Stimulated activated CD8-positive, alpha-beta memory T cell treated with anti-CD3 and anti-CD28 coated beads, Interleukin-2, amount 100 ng/mL, for 1 hour (primary cell): ENCODE measurements at places on chromosomes 2 and 18.
A peak's percentile ranks its signal among the peaks of the same experiment; 100 is the strongest.

- DNase-seq: no peak
Measured at GRCh38 chr2:66171530-66171929, 263.4 kb upstream of the MEIS1 start.

GRCh38 chr2:133844214-133844892 is 276.1 kb upstream of the NCKAP5 start:
- peak; percentile 5 for DNase-seq

- no peak for DNase-seq
Measured at GRCh38 chr2:241904011-241904718, 34.6 kb downstream of the RTP5 start.

- DNase-seq: no peak
Measured at GRCh38 chr2:76613330-76613729, 902.6 kb upstream of the GCFC2 start.

- no peak for DNase-seq
Measured at GRCh38 chr2:86037795-86038192, 67.9 kb downstream of the POLR1A start.

DNA sequence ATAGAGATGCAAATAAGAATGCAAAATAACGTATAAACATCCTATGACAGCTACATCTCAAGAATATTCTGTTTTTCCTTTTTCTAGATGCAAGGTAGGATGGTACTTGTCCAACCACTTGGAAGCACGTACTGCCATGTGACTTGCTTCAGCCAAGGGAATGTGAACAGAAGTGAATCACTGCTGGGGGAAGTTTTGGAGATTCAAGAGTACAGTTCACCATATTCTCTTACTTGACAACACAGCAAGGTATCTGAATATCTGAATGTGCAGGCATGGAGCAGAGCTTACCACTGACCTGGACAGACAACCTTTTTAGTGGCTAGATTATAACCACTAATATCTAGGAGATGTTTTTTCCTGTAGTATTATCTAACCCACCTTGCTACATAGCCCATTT is 53.0 kb downstream of the TRIP12 start:
- DNase-seq: no peak

GRCh38 chr2:32189011-32189410 is 23.3 kb downstream of the SLC30A6 start:
- DNase-seq: no peak

DNA sequence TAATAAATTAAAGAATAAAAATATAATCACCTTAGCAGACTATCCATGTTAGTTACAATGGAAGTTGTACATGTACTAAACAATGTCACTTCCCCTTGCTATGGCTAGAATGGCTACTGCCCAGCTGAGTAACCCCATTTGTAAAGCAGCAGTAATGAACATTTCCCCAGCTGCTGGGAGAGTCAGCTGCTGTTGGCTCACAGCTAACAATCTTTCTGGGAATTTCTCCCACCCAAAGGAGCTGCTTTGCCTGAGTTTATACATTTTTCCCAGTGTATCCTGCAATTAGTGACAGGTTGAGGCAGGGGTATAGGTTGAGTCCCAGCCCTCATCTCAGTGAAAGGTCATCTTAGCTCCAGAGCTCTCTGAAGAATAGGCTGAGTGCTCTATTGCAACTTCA is 665.6 kb upstream of the KLHL29 start:
- no peak for DNase-seq

DNA sequence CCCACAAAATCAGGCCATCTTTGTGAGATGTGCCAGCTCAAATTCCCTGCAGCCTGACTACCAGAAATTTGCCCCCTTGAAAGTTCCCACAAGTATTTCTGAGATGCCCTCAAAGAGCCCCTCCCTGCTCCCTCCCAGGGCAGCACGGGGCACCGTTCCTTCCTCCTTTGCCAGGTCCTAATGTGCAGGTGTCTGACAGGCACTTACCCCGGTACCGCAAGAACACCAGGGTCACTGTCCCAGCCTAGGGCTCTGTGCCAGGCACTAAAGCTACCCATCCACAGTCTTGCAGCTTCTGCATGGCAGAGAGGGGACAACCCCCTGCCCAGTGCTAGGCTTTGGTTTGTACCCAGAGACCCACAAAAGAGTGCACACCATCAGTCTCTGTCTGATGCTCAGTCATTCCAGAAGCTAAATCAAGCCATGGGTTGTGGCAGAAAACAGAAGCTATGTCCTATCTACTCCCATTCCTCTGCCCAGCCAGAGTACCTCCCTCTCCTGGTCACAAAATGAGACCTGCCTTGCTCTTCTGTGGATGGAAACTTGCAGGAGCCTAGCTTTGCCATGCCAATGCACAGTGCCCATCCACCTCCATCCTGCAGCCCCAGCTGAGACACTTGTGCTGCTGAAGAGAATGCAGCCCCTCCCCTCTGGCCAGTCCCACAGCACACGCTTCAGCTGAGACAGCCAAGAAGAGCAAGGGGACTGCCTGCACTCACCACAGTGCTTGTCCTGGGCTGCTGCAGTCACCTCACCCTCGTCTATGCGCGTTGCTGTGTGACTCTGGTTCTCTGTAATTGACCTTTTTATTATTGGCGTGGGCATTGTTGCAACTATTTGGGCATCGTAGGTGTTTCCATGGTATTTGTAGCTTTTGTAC is 48.7 kb downstream of the INPP5D start:
- no peak for DNase-seq

- no peak for DNase-seq
Measured at GRCh38 chr2:100237163-100237562, 85.1 kb downstream of the LONRF2 start.

GRCh38 chr18:75269696-75270095 is 59.1 kb downstream of the TSHZ1 start:
- no peak for DNase-seq

GRCh38 chr18:59696311-59697235 is 650 bp downstream of the CCBE1 start:
- DNase-seq: no peak

- no peak for DNase-seq
Measured at GRCh38 chr2:118032169-118033013, 18.5 kb upstream of the CCDC93 start.

DNA sequence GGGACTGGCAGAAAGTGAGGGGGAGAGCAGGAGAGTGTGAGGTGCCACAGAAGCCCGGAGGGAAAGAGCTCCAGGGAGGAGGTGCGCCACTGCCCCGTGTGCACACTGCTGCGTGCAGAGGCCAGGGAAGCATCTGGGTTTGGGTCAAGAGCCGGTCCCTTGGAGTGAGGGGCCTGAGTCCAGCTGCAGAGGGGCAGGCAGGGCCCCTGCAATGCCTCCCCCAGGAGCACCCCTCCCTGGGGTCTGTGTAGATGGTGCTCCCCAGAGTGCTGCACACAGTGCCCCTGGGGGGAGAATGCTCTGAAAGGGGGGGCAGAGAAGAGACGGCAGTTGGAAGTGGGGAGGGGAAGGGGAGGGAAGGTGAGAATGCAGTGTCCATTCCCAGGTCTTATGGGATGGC is 3.7 kb upstream of the LIMS2 start:
- no peak for DNase-seq

- no peak for DNase-seq
Measured at GRCh38 chr2:5690286-5690685, 1.9 kb upstream of the SOX11 start.

- DNase-seq: no peak
Measured at GRCh38 chr2:30282081-30282480, 50.7 kb downstream of the LBH start.

DNA sequence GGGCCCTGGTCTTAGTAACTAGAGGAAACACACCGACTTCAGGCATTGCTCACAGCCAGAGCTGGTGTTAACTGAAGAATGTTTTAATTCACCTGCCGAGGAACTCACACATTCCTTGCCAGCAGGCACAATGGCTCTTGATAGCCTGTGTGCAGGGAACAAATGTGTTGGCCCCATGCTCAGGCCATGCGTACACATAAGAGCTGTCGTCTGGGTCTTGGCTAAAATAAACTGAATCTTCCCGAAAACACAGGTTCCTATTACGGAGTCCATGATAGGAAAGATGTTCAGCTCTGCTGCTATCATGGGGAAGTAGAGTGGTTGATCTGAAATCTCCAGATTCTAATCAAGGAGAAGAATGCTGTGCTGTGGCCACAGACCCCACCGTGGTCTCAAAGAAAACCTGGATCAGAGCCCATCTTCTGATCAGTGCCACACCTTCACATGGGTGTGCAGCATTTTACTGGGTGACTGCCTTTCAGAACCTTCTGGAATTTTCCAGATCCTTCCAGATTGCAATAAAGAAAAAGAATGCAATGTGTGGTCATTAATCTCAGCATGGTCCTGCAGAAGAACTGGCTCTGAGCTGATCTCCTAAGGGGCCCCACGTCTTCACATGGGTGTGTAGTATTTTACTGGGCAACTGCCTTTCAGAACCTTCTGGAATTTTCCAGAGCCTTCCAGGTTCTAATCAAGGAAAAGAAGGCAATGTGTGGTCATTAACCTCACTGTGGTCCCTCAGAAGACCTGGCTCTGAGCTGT is 17.2 kb downstream of the MBP start:
- no peak for DNase-seq

- no peak for DNase-seq
Measured at GRCh38 chr2:133500917-133501316, 67.3 kb downstream of the NCKAP5 start.

- no peak for DNase-seq
Measured at GRCh38 chr2:207869784-207870778, 100.4 kb upstream of the FZD5 start.

- DNase-seq: no peak
Measured at GRCh38 chr2:97718942-97719341, 5.6 kb downstream of the ZAP70 start.
